ENCODE measurements at places on chromosomes 4 and X. TPM values are rescaled to one million over a fixed set of nuclear protein-coding genes. Genes with fewer than 3 reads are reported as not detected.

The EPHA5 gene
- not detected for polyA plus RNA-seq

The C4orf50 gene
- not detected for polyA plus RNA-seq

The MAGEB2 gene
- polyA plus RNA-seq, result not detected

DNA sequence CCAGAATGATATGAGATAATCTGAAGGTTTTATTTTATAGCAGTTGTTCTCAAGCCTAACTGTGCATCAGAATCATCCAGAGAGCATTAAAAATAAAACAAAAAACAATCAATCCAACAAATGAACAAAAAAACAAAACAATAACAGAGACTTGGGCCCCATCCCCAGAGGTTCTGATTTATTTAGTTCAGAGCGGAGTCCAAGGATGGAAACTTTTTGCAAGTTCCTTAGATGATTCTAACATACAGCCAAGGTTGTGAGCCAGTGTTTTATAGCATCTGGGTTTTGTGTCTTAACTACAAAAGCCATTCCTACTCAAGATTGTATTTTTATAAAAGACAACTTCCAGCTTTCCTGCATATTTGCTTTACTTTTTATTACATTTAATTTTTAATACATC is 59.4 kb upstream of the GRPR start:
- DNase-seq, result no peak

DNA sequence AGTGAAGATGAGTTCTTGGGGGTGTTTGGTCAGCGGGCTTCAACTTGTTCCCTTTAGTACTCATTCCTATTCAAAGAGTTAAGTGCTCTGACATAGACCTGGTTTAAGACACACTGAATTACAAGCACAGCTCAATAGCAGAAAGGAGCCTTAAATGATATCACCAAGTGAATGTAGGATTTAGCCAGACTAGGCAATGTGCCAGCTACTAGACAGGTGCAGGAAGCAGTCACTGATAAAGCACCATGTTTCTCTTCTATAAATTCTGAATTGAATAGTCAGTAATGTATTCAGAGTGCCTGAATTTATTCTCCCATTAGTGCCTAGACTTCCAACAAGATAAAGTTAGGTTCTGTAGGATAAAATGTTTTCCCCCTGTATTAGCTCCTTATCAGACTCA is 63.6 kb downstream of the ASB9 start:
- no peak for DNase-seq

DNA sequence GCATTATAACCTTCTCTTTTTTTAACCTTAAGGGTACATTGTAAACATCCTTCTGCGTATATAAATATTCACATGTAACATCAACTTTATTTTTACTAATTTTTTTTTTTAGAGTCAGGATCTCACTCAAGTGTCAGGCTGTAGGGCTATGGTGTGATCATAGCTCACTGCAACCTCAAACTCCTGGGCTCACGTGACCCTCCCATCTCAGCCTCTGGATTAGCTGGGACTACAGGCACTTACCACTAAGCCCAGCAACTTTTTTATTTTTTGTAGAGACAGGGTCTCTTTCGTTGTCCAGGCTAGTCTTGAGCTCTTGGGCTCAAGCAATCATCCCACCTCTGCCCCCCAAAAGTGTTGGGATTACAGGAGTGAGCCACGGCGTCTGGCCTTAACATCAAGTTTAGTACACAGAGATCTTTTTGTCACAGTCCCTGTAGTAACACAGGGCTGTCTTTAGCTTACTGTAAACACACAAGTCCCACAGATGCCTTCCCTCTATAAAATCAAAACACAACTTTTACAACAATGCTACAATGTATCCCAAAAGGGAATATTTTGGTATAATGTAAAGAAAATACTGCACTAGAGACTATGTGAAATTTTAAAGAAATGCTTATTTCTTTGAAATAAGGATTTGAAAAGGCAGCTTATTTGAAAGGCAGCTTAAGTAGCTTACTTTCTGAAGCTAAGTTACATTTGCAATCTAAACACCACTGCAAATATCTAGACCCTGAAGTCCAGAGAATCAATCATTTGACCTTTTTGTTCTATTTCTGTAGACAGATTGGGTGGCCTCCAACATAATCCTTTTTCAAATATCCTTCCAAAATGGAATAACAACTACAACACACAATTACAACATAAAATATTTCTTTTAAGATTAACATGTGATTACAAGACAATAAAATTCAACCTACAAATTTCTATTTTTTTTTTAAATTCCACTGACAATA is 116.0 kb downstream of the APBB2 start:
- no peak for DNase-seq

DNA sequence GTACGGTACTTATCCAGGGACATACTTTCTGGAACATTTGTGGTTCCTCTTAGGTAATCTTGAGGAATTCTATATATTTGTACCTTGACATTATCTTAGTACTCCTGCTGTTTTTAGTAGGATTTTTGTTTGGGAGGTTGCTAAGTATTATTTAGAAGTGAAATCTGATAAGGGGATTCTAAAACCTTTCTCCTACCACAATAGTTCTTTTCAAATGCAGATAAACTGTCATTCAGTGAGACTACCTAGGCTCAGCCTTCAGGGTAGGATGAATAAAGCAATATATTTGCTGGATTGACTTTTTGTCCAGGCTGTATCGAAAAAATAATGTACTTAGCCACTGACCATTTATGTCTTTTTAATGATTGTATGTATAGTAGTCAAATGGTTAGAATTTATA is 25.4 kb downstream of the DIAPH2 start:
- no peak for DNase-seq

Data from kidney (tissue), 22 donors.